H4 (cell line): ENCODE measurements at places on chromosomes 16 and 17. TPM values are rescaled to one million over a fixed set of nuclear protein-coding genes. Genes with fewer than 3 reads are reported as not detected.

Gene CMTM2
- total RNA-seq = not detected in 2 replicates

Gene MAF
- 6.6 and 7.9 TPM in 2 replicates for total RNA-seq

Gene ATP6V0A1
- total RNA-seq = 20.7 and 21.5 TPM in 2 replicates

Gene NEUROD2
- total RNA-seq = 0.02 TPM in 1 of 2 replicates, not detected in the other

Gene CIITA
- total RNA-seq = 0.19 and 0.72 TPM in 2 replicates

Gene SLC43A2
- 2.9 and 4.7 TPM in 2 replicates for total RNA-seq

DNA sequence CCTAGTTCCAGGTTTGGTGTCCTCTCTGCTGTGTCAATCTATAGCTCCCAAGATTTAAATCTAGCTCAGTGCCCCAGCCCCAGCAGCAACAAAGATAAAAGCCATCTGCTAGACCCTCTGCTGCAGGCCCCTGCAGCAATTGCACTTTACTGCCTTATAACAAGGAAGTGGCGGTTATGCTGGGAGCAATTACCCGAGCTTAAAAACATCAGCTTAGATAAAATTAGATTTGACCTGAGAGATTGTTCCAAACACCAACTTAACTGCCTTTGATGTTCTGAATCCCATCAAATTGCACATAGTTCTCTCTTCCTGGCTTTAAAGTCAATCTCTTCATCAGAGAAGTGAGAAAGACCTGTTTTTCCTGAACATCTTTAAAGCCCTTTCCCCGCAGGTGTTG, 62.4 kb upstream of the SHISA6 start:
- no peak for DNase-seq

DNA sequence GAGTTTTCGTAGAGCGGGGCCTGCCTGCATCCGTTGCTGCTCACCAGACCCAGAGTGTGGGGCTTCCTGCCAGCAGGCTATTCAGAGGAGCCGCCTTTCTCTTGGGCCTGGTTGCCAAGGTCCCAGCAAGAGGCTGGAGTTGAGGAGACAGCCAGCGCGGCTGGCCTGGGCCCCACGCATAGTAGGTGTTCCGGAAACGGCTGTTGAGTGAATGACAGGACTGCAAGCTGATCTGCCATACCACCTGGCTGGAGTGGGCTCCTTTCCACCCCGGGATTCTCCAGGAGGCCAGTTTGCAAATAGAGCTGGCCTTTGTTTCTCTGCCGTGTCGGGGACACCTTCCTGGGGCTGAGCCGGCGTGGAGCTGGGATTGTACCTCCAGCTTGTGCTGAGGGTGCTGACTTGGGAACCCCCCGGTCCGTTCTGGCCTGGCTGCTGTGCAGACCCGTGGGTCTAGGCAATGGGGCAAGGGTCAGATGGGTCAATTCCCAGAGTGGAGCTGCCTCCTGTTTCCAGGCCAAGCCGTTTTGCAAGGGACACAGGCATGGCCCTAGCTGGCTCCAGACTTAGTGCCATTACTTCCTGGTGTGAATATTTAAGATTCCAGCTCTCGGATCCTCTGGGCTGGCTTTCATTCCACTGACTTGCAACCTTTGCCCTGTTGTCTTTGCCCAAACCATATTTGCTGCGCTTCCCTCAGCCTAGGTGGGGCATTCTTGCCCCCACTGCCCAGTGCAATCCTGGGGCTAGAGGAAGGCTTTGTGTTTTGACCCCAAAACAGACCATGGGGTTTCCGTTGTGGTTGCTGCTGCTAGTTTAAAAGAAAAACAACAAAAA, 68.8 kb downstream of the CMIP start:
- DNase-seq = no peak

- DNase-seq = no peak
These were observed 9.5 kb downstream of the CYB5D2 start for GRCh38 chr17:4152471-4152870.

DNA sequence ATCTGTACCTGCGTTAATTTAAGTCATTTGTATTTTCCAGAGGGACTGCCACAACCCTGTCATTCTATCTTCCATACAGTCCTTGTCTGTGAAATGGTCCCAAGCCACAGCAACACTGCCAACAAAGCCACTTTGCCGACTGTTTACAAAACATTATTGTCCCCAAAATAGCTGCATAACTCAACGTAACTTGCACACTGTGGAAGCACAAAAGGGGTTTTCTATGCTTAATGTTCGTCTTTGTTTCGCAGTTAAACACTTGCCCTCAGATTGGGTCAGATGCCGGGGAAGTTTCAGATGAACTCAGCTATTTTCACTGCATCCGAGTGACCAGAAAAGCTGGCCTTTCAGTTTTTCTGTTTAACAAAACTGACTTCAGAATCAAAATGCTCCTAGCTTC, 4.6 kb downstream of the SEC14L5 start:
- no peak for DNase-seq

DNA sequence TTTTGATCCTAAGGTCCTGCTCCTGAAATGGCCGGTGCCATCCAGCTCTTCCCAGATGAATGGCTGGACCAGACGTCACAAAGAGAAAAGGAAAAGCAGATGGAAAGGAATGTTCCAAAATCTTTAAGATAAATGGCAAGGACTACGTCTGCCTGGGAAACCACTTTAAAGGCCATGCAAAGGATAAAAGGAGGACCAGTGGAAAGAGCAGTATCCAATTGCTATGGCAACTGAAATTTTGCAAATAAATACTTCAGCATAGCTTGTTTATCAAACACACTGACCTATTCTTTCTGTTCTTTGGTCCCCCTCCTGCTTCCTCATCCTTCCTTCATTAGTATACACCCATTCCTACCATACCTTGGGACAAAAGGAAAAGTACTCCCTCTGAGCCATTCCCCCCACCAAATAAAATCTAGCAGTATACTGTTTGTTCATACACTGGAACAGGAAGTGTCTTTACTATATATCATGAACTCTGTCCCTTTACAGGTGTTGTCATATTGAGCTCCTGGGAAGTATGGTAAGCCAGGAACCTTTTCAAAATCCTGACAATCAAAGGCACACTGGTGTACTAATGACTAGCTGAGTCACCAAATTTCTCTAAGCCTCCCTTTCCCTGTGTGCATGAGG, 37.2 kb upstream of the NUFIP2 start:
- DNase-seq = no peak

DNA sequence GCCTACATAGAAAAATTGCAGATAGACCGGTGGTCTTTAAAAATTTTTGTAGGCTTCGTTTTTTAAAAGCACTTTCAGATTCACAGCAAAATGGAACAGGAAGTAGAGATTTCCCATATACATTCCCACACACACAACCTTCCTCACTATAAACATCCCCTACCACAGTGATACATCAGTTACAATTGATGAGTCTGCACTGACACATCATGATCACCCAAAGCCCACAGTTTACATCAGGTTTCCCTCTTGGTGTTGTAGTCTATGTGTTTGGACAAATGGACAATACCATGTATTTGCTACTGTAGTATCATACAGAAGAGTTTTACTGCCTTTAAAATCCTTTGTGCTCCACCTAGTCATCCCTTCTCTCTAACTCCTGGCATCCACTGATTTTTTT, 113.9 kb upstream of the ADAMTS18 start:
- DNase-seq = no peak

GRCh38 chr16:728131-728889, 1.4 kb downstream of the HAGHL start:
- DNase-seq = peak; percentile 88

DNA sequence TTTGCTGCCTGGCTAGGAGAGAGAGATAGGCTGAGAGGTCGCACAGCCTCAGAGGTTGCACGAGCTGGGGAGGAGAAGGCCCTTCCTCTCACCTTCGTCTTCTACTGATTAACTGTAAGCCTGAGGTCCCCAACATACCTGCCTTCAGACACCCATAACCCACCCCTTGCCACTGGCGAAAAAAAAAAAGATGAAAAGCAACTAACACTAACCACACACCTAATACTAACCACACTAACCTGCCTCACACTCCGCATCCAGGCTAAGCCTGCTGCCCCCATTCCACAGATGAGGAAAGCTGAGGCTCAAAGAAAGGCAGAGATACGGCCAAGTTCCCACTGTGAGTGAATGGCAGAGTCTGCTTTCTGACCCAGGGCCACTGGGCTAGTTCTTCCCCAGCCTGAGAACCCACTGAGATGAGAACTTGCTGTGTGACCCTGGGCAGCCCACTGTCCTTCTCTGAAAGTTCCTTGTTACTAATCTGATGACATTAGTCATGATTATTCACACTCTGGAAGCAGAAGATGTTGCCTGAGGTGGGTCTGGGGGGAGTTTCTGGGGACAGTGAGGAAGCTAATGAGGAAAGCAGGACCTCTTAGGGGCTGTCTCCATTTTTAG, 4.6 kb downstream of the IL21R start:
- no peak for DNase-seq

DNA sequence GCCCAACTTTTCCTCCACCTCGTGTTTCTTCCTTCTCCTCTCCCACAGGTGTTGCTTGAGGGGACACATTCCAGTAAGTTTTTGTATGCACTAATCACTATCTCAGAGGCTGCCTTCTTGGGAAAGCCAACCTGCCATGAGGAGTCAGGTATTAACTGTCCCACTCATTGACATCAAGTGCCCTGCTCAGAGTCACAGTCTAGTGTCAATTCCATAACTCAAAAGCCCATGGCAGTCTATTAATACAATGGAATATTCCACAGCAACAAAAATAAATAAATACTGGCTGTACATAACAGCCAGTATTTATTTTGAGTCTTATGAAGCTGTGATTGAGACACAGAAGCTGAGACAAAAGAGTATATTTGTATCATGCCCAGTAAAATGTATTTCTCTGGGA, 26.1 kb upstream of the KIF2B start:
- no peak for DNase-seq

DNA sequence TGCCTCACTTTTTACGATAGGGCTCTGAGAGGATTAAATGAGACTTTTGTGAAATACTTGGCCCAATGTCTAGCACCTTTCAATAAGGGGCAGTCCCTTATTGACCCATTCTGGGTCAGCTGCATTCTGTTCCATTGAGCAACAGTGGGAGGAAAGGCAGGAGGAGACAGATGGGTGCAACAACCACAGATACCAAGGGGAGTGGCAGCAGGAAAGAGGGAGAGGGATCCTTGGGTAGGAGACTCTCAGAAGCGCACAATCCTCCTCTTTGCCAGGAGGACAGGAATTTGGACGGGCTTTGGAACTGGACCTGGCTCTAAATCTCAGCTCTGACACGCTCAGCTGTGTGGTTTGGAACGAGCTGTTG, 3.5 kb downstream of the PIPOX start:
- no peak for DNase-seq

GRCh38 chr16:75660321-75660720, 12.7 kb downstream of the TERF2IP start:
- no peak for DNase-seq

GRCh38 chr16:12350945-12351344, 374.4 kb downstream of the SNX29 start:
- no peak for DNase-seq

DNA sequence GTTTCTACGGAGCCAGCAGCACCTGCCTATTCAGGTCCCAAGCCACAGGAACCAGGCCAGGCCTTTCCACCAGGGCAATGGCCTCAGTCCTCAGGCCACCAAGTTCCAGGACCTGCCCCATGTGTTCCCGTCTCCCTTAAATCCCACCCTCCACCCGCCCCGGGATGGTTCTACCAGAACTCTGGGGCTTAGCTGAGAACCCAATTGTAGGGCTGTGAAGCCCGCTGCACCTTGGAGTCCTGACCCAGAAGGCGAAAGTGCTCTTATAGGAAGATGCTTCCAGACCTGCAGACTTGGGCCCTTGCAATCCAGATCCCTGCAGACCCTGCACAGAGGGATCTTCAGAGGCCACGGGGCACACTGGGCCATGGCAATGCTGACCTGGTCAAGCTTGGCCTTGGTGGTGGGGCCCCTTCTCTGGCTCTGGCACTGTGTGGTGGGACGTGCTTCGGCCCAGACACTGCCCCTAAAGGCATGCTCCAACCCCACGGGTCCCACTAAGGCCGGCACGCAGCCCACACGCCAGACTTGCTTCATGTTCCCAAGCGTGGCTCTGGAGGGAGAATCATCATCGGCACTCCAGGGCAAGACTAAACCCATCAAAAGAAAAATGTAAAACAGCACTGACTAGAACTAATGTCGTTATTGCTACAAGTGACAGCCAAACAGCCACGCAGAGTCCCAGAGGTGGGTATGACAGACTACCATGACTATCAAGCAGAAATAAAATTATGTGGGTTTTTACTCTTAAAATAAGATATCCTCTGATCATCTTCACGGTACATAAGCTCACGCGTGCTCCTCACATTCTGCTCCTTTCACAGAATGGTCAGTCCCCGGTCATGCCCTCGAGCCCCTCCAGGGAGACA, 41.3 kb upstream of the ATP2A3 start:
- no peak for DNase-seq

- peak; percentile 61 for DNase-seq
These were observed 83.7 kb downstream of the ITFG1 start for GRCh38 chr16:47377154-47377553.

DNA sequence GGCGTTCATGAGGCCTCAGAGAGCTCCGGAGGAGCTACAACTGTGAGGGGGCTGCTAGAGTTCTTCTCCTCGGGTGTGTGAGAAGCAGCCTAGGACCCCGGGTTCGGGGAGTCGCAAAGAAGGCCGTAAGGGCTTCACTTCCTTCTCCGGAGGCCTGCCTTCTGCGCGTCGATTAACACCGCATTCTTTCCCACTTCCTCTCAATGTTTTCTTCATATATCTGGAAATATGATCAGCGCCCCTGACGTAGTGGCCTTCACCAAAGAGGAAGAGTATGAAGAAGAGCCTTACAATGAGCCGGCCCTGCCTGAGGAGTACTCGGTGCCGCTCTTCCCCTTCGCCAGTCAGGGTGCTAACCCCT, 449 bp downstream of the SMCR8 start:
- no peak for DNase-seq

DNA sequence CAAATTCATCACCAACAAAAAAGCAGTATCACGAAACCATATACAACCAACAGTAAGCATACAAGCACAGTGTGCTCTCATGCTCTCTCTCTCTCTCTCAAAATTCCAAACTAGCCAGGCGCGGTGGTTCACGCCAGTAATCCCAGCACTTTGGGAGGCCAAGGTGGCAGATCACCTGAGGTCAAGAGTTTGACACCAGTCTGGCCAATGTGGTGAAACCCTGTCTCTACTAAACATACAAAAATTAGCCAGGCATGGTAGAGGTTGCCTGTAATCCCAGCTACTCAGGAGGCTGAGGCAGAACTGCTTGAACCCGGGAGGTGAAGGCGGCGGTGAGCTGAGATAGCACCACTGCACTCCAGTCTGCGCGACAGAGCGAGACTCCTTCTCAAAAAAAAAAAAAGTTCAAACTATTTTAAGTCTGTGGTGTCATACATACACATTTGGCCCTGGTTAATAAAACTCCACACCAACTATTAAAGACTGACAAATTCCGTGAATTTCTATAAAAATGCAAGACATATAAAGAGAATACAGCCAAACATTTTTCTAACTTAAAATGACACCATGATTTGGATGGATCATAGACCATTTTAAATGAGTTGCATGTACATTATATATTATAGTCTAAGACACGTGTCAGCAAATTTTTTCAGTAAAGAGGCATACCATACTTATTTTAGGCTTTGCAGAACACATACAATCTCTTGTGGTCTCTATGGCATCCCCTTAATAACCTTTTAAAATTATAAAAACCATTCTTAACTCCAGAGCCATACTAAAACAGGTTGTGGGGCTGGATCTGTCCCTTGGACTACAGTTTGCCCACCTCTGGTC, 30.9 kb downstream of the GLG1 start:
- no peak for DNase-seq

- DNase-seq = no peak
These were observed 29.0 kb downstream of the TRPV2 start for GRCh38 chr17:16444258-16444886.
